ENCODE measurements at places on chromosomes 4 and X. TPM values are rescaled to one million over a fixed set of nuclear protein-coding genes. Genes with fewer than 3 reads are reported as not detected.

VEGFC gene
- 9.9 TPM for total RNA-seq

MSANTD1 gene
- 0.78 TPM for total RNA-seq

SRPX2 gene
- total RNA-seq: 6.8 TPM

KCTD8 gene
- under 0.01 TPM for total RNA-seq

GABRE gene
- total RNA-seq: 54.4 TPM

ODAM gene
- not detected for total RNA-seq

CPE gene
- total RNA-seq: 20.8 TPM

GPR119 gene
- not detected for total RNA-seq

All from nasal cavity respiratory epithelium epithelial cell of viscerocranial mucosa (primary cell).